Suppressor macrophage treated with lipopolysaccharide for 4 hours (primary cell): ENCODE measurements at places on chromosomes 7 and 10.

GRCh38 chr10:120735773-120736371, 115.3 kb upstream of the WDR11 start:
- peak; percentile 45 for DNase-seq

GRCh38 chr10:30554440-30554825, 75.1 kb downstream of the LYZL2 start:
- peak; percentile 60 for DNase-seq

DNA sequence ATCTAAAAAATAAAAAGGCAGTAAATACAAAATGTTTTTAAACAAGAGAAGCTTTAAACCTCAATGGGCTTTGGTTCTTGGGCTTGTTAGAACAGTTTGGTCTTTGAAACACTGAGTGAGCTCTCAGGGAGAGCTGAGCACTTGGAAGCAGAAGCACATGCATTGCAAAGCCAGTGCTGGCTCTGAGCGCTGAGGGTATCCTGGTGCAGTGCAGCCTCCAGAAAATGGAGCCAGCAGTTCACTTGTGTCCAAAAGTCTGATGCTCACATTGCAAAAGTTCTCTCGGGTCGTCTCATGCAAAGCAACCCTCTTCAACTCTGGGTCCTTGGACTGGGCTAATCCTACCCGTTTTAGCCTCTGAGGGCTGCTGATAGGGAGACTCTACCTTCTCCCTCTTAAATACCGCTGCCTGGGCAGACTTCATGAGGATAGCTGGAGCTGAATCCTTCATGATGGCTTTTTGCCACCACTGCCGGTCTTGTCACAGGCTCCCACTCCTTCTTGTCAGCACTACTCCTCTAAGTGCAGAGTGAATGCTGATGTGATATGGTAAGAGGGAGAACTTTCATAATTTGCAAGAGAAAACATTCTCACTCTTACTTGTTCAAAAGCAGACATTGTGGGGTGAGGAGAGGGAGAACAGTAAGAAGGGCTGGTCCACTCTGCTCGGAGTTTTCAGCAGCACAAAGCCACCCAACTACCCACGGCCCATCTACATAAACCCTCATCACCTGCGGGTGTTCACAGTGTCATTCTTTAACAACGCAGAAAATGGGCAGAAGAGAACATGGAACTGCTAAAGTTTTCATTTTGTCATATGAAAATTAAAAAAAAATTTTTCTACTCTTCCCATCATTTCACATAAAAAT, 42.2 kb upstream of the BMPER start:
- no peak for DNase-seq

DNA sequence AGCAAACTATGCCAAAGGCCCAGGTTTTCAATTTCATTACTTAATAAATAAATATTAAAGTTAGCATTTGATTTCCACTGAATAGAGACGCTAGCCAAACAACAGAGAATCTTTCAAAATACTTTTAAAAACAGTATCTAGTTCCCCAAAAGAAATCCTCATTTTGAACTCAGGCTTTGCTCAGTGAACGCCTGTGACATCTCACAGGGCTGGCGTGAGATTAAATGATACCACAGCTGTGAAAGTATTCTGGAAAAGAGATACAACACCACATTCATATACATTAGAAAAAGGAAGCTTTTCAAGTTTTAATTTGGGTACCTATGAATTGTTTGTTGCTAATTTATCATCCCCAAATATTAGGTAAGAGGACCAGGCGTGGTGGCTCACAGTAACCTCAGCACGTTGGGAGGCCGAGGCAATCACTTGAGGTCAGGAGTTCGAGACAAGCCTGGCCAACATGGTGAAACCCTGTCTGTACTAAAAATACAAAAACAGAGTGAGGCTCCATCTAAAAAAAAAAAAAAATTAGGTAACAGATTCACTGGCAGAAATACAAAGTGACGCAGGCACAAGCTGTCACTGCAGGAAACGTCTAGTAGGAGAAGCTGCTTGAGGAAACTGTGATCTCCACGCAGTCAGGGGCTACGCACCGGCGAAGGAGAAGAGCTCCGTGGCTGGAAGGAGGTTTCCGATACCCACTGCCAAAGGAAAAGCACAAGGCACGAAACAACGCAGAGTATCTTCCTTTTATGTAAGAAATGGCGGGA, 50.0 kb downstream of the AMZ1 start:
- DNase-seq, result peak; percentile 75

- no peak for DNase-seq
Measured at GRCh38 chr10:110481919-110482318, 15.8 kb upstream of the DUSP5 start.

DNA sequence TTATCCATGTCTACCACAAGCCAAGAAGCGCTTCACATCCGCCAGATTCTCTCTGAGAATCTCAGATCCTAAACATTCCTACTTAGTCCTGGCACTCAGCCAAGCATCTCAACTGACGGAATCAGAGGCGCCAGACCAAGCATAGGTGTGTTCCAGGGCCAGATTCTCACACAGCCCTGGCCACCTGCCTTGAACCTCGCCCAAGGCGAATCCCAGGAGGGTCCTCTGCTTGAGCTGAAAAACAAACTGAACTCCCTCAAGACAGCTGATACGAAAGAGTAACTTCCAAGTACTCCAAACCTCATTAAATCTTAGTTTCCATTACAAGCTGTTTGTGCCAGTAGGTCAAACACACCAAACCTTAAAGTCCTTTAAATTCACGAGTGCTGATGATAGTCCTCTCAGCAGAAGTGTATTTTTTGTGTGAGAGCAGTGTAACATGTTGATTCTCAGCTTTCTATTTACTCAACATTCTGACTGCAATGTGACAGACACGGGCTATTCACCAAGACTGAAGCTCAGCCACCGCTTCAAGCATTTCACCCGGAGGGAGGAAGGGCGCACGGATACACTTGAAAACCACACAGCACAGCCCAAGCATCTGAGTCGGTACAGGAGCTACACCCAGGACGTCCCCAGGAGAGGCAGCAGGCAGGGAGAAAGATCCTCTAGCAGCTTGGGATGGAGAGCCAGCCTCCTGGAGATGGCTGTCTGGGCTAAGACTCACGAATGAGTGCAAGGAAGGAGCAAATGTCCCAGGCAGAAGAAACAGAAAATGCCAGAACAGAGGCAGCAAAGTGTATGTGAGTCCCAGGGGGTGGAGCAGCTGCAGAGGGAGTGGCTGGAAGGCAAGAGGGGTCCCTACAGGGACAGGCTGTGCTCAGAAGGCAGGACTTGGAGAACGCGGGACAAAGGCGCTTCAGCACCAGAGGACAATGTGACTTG, 6.0 kb downstream of the PARD3 start:
- DNase-seq, result no peak

GRCh38 chr10:44992070-44992731, 8.5 kb upstream of the ZNF22 start:
- no peak for DNase-seq
